ENCODE measurements at places on chromosomes 4 and X.

DNA sequence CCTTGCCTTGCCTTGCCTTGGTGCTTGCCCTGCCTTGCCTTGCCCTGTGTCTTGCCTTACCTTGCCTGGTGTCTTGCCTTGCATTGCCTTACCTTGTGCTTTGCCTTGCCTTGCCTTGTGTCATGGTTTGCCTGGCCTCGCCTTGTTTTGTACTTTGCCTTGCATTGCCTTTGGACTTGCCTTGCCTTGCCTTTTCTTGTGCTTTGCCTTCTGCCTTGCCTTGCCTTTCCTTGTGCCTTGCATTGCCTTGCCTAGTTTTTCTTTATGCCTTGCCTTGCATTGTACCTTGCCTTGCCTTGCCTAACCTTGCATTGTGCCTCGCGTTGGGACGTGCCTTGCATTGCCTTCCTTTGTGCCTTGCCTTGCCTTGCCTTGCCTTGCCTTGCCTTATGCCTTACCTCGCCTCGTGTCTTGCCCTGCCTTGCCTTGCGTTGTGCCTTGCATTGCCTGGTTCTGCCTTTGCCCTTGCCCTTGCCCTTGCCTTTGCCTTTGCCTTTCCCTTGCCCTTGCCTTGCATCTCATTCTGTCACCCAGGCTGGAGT, 82.8 kb downstream of the TAB3 start:
- DNase-seq, result no peak

DNA sequence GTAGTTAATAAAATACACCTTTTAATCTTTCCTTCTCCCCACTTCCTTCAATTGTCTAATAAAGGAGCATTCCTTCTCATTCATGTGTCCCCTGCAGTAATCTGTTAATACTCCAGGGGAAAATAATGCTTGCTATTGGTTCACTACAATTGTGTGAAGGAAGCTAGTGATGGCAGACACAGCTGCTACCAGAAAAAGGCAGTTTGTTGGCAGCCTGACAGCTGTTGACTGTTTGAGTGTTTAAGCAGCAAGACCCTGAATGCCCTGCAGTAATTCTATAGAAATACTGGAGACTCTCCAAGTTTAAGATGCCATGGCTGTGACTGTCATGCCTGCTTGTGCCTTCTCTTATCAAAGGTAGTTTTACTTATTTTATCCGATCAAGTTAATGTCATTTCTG, 359.5 kb downstream of the C4orf33 start:
- no peak for DNase-seq

DNA sequence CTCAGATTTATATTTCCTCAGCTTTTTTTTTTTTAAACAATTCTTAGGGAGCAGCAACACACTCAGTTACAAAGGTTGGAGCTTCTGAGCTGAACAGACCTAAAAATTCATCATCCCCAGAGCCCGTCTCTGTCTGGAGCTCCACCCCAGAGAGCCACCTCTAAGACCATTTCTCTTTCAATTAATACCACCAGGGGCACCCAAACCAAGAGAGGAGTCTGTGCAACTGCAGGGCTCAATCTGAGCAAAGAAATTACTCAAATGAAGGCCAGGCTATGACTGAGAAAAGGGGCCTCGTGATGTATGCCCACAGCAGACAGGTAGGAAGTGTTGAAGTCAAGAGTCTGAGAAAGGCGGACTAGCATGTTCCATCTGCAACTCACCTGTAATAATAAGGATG, 95.5 kb downstream of the C4orf51 start:
- DNase-seq, result no peak

GRCh38 chr4:146178126-146178525, 2.6 kb downstream of the LSM6 start:
- no peak for DNase-seq

DNA sequence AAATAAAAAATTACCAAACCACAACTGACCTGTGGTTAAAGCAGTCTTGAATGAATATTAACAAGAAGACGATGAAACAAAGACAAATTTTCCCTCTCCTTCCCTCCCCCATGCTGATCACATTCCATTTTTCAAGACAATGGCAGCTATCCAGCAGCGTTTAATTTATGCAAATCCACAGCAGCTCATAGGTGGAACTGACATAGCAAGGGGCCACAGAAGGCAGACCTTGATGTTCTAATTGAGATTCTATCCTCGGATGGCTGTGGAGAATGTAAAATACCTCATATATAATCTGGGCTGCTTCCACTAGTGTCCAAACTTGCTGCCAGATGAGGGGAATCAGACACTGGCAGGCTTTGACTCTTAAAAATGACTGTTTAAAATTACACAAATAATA, 211.5 kb downstream of the CHRDL1 start:
- no peak for DNase-seq

GRCh38 chrX:44570522-44570921, 27.9 kb upstream of the FUNDC1 start:
- DNase-seq, result no peak

DNA sequence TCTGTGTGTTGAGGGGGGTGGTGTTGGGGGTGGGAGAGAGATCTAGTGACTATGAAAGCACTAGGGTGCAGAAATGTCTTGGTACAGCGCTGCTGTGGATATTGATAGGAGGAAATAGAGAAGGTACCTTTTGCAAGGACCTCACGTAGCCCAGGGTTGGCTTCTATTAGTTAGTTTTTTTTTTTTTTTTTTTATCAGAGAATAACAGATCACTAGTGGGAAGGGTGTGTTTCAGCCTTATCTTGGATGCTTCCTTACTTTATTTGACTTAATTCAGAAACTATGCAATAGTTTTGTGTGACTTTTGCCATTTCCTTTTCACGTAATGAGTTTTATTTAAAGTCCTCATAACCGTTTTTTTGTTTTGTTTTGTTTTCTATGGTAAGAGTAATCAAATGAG, 16.4 kb upstream of the PGRMC2 start:
- DNase-seq, result no peak

DNA sequence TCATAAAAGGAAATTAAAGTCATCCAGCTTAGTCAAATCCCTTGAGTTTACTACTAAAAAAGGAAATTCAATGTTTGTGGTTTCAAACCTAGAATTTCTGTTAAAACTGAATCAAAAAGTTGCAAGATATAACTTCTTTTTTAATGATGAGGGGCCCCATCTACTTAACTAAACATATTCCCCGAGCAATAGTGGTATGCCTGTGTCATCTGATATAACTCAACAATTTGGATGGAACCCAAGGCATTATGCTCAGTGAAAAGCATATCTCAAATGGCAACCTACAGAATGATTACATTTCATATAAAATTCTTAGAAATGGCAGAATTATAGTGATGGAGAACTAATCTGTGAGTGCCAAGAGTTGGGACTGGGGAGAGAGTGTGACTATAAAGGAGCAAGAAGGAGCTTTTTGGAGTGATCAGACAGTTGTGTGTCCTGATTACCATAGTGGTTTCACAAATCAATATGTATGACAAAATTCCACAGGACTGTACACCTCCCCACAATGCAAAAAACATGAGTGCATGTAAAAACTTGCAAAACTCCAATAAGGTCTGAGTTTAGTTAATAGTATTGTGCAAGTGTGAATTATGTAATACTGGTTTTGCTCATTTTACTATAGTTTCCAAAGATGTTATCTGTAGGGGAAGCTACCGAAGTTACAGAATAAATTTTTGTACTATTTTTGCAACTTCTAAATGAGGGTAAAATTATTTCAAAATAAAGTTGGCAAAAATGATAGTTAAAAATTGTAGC, 323.2 kb downstream of the ARHGAP24 start:
- DNase-seq, result no peak

GRCh38 chr4:100935090-100935489, 412.2 kb downstream of the PPP3CA start:
- DNase-seq, result no peak

DNA sequence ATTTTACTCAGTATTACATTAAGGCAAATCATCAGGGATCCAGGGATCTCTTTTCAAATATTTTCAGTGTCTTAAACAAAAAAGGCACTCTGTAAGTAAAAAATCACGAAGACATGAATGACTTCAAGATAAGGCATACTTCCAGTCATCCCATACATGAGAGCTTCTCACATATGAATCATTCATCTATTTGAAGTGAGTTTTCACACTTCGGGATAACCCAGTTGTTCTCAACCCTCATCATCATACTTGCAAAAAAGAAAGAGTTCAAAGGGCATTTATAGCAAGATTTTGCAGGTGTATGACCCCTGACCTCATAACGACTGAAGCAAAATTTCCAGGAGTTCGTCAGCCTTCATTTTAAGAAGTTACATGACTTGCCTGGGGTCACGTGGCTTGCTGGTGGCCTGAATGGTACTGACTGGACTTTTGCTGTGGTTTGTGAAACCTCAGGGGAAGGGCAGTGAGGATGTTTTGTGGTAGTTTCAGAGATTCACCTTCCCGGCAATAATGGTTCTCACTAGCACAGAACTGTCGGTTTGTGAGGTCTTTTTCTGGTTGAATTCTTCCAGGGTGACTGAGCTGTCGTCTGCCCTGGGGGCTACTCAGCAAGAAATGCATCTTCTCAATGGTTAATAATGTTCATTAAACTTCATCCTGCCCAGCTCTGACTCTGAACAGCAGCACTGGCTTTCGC, 115.8 kb upstream of the SHISA3 start:
- DNase-seq, result no peak
